ENCODE measurements at places on chromosomes 4 and X.

- DNase-seq, result no peak
Observed at GRCh38 chr4:37051866-37052265, 192.7 kb upstream of the NWD2 start.

DNA sequence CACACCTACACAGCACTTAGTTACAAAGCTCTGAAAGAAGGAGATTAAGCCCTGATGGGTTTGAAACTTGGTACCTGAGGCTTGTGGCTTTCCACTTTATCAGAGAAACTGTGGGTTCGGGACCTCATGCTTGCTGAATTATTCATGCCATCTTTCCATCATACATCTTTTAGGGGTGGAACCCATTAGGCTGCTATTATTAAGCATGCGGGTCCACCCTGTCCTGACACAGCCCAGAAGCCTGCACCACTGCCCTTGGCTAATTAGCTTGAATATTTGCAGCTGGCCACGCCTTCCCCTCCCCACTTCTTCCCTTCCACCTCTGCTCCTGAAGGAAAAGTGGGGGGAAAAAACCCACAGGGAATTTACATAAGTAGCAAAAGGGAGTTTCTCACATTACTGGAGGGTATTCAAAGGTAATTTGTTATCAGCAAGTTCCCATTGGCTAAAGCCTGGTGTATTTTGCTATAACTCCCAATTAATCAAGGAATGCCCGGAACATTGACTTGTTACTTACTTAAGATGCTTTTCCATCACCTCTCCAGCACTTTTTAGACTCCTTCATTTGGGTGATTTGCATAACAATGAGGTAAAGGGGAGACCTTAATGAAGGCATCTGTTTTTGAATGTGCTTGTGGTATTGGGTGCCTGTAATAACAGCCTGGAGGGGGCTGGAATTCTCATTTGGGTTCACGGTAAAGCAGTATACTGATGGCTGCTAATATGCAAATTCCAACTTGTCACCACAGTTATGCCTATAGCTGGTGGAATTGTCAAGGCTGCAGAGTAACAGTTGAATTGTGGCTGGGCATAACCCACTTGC, 231.7 kb upstream of the GATB start:
- DNase-seq, result no peak

DNA sequence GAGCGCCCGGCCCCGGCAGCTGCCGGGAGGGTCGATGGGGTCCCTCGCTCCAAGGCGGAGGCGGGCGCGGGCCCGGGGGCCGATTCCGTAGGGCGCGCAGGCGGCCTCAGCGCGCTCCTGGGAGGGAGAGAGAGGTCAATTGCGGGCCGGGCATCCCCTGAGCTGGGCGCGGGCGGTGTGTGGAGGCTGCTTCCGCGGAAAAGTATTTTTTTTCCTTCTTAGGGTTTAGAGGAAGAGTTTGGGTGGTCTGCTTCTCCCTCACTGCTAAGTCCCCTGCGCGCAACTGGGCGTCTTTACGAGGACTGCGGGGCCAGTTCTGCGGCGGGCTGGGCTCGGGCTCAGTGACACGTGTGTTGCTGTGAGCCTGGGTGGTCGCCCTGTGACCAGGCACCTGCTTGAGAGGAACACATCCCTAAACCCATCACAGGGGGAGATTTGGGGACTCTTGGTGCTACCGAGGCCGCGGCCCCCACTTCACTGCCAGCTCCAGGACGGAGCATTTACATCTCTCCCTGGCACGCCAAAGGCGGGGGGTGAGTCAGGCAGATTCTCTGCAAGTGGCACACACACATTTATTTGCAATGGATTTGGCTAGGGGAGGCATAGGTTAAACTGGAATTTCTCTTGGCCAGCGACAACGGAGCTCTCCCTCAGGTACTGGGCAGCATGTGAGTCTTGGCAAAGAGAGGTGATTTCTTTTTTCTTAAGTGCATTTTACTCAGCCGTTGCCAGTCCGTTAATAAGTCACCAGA, 151.2 kb upstream of the SLC4A4 start:
- no peak for DNase-seq

DNA sequence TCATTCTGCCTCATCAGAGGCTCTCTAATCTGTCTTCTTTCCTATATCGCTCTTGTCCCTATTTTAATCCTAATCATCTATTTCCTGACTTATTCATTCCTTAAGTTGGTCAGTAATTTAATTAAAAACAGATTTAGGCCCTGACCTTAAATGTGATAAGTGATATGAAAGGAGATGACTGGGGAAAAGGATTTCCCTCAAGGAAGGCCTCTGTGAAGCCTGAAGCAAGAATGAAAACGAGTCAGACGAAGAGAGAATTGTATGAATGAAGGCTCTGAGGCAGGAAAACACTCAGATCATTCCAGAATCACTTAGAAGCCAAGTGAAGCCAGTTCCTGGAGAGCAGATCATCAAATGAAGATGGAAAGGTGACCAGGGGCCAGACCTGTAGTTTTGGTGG, 22.1 kb downstream of the PKD2 start:
- DNase-seq, result no peak

- no peak for DNase-seq
Observed at GRCh38 chrX:141220342-141221008, 21.8 kb downstream of the SPANXC start.
